ENCODE measurements at places on chromosomes 1 and 21.

GRCh38 chr1:35577071-35577998, 4.2 kb downstream of the TFAP2E start:
- DNase-seq, result peak; percentile 59

DNA sequence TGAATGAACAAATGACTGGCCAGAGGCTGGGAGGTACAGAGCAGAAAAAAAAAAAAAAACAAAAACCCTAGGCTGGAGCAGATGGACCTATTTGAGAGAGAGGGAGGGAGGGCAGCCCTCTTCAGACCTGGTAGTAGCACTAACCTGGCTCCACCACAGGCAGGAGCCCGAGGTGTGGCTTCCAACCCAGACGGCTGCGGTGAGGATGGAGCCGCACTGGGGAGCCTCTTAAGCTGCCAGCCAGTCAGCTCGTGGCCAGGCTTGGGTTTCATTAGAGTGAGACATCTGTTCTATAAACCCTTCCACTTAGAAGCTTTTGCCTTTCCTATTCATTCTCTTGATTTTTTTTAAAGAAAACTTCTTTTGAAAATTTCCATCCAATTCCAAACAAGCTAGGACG, 16.8 kb downstream of the LGR6 start:
- DNase-seq, result no peak

GRCh38 chr21:33831962-33832659, 83.5 kb downstream of the ATP5PO start:
- no peak for DNase-seq

- no peak for DNase-seq
Measured at GRCh38 chr21:31141389-31142000, 103.2 kb upstream of the KRTAP19-8 start.

DNA sequence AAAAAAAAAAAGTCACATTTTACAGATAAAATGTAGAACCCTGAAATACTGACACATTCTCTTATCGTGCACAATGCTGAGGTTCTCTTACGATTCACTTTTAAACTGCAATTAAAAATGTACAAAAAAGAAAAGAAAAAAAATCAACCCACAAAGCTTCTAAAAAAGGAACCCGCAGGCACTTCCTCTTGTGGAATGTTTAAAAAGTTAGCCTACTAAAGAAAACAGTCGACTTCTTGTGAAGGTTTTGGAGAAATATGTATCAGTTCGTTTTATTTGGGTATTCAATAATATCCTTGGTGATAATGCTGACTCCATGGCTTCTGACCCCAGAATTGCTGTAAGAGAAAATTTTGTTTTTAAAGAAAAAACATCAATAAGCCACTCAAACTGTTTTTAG, 10.2 kb downstream of the HNRNPU start:
- peak; percentile 27 for DNase-seq

- no peak for DNase-seq
Measured at GRCh38 chr1:14585728-14586127, 12.8 kb upstream of the KAZN start.

DNA sequence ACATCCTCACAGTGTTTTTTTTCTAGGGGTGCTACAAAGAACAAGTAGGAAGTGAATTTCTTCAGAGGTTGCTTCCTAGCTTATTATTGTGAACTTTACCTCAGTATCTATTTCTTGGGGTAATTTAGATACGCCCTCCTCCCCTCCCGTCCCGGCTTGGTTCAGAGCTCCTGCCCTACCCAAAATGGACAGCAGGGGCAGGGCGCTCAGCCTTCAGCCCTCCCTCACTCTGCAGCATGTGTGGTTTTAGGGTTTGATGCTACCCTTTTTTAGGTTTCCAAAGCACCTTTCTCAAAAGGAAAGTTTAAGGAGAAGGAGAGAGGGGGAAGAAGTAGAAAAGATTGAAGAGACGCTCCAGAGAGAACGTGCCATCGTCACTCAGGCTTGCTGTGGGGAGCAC, 16.9 kb upstream of the POGK start:
- no peak for DNase-seq

DNA sequence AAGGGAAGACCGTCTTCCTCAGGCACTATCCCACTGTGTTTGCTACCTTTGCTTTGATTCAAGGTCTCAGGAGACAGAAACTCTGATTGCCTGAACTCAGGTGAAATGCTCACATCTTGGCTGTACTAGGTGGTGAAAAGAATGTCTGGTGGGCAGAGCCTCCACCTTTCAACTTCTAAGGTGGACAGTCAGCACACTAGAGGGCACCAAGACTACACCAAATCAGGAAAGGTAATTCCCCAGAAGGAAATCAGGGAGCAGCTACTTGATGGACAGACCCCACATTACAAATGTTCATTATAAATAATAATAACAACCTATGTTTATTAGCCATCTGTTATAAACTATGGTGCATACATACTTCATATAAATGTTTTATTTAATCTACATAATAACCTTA, 220.9 kb downstream of the ATG4C start:
- no peak for DNase-seq

DNA sequence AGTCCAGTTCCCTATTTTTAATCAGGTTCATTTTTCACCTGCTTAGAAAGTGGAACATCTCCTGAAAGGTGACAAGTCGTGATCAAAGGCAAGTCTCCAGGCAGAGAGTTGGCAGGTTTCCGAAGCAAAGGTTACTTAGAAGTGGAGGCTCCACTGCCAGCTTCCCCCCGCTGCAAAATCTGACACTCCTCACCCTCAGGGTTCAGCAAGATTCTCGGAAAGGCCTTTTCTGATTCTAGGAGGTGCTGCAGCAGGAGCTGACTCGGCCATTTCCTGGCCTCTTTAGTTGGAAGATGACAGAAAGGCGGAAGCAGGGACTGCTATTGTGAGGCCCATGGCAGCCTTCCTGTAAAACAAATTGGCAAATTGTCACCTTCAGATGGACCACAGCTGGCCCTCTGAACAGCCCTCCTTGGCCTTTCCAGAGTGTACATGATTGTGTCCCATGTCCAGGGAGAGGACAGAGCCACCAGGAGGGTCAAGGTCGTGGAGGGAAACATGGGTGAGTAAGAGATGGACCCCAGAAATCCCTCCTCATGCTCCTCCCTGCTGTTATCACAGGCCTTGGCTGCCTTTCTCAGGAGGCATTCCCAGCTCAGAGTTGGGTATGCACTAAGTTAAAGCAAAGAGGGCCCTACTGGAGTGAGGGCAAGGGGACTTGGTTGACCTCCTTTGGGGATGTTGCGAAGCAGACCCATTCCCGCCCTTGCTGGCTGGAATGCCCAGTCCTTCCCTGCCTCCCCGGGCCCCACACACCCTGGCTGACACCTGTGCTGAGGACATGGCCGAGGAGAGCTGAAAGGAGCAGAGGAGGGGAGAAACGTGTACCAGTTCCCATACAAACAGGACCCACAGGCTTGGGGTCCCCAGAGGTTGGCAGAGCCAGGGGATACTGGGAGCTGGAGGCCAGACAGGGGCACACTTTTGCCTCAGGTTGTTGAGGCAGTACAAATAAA, 115.5 kb upstream of the IRF2BP2 start:
- DNase-seq, result peak; percentile 87
